GM12865 (cell line): ENCODE measurements at places on chromosomes 7 and 10.
A peak's percentile ranks its signal among the peaks of the same experiment; 100 is the strongest.

- DNase-seq: no peak
These were observed 130.9 kb upstream of the PRR15 start for GRCh38 chr7:29432721-29433120.

GRCh38 chr7:131383417-131384285, 56.0 kb downstream of the MKLN1 start:
- no peak for DNase-seq

DNA sequence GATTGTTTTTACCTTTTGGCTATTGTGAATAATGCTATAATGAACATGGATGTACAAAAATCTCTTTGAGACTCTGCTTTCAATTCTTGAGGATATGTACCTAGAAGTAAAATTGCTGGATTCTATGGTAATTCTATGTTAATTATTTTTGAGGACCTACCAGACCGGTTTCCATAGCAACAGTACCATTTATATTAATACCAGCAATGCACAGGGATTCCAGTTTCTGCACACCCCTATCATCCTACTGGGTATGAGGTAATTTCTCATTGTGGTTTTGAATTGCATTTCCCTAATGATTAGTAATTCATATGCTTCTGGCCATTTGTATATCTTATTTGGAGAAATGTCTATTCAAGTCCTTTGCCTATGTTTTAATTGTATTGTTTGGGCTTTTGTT, 9.9 kb upstream of the PPP1R9A start:
- no peak for DNase-seq

DNA sequence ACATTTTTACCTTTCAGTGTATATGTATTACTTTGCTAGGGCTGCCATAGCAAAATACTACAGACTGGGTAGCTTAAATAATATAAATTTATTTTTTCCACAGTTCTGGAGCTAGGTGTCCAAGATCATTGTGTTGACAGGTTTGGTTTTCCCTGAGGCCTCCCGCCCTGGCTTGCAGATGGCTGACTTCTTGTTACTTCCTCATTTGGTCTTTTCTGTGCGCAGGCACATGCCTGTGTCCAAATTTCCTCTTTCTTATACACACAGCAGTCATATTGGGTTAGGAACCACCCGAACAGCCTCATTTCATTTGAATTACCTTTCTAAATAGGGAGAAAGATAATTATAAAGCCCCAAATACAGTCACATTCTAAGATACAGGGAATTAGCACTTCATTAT, 521.6 kb upstream of the SORCS1 start:
- DNase-seq: peak; percentile 20

DNA sequence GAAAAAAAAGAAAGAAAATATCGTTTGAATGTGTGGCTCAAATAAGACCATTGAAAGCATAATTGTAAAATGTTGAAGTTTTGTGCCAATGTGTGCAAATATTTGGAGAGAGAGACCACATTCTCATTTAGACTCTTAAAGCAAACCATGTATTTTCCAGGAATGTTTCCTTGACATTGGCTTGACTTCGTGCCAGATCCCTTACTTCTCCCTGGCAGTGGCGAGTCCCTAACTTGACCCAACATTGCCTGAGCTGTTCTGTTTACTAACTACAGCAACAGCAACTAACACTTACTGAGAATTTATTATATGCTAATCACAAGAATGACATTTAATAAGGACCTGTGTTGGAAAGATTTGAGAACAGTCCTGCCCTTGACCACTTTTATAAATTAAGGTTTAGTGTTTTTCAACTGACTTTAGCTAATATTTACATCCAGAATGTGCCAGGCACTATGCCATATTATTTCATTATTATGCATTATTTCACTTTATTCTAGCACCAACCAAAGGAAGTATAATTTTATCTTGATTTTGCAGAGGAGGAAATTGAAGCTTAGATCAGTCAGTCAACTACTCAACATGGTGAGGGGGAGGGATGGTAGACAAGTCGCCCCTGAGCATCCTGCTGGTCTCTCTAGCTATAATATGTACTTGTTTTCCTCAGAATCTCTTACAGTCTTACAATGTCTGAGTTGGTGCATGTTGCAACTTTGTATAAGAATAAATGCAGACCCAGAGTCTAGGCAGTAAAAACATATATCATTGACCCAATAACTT, 29.7 kb downstream of the ZNF467 start:
- DNase-seq: no peak

DNA sequence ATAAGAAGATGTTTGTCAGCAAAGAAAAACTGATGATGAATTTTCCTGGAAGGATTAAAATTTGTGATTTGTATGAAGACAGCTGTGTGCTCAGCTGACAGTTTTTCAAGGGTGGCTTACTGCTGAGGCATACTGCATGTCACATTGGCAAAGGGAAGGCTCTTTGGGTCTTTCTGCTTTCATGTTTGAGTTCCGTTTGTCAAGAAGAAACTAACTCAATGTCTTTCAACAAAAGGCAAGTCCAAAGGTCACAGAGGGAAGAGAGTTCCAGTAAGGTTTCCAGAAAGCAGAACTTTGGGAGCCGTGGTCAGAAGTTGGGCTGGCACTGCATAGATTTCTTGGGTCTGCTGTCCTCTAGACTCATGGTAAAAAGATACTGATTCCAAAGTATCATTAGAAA, 16.9 kb downstream of the DYDC2 start:
- no peak for DNase-seq

DNA sequence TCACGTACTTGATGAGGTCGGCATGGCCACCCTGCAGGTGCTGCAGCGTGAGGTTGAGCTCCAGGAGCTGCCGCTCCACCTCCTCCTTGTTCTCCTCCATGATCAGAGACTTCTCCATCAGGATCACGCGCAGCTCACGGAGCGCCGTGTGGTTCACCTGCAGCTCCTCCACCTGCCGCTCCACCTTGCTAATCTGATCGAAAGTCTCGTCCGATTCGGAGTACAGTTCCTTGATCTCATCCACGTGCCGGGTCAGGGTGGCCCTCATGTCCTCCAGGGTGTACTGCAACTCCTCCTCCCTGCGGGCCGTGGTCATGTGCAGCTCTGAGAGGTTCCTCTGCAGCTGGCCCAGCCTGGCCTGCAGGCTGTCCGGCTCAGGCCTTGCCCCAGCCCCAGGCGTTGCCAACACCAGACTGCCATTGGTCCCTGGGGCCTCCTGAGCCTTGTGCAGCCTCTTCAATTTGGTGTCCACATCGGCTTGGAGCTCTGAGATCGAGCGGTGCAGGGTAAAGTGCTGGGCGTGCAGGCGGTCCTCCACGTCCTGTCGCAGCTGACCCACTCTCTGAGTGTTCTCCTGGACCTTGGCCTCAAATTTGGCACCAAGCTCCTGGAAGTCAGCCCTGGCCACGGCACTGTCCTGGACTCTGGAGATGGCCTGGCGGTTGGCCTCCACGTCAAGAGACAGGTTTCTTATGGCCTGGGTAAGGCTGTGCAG, 13.9 kb downstream of the MMRN2 start:
- no peak for DNase-seq

GRCh38 chr10:12396567-12396966, 47.2 kb downstream of the CAMK1D start:
- DNase-seq: no peak

GRCh38 chr7:2162959-2163358, 69.8 kb downstream of the MAD1L1 start:
- DNase-seq: no peak

- DNase-seq: no peak
These were observed 22.3 kb downstream of the SCART1 start for GRCh38 chr10:133475821-133476640.

GRCh38 chr10:121956111-121957061, 18.6 kb downstream of the NSMCE4A start:
- no peak for DNase-seq
